SJSA1 (cell line): ENCODE measurements at places on chromosomes 11 and 22.

GRCh38 chr22:18024276-18024939 is at the start of gene MICAL3:
Gene MICAL3 (minus strand): TSS chr22:18024561. CDS start chr22:17906812, 117,749 bp downstream.
- no peaks in the 10 kb centered on the region for H3K27me3 ChIP-seq
- no peak within 1 kb of the TSS for H3K27ac ChIP-seq
- no peaks in the 10 kb centered on the region for H3K36me3 ChIP-seq
- peak; percentile 59 for DNase-seq
- H3K4me3 ChIP-seq: peak within 1 kb of the TSS; percentile 56

- no peak overlapping the region for H3K4me3 ChIP-seq
- no peaks in the 10 kb centered on the region for H3K36me3 ChIP-seq
- H3K4me1 ChIP-seq: no peaks in the 10 kb centered on the region
- DNase-seq: peak; percentile 39
Observed at GRCh38 chr11:6468712-6469495, 4.8 kb downstream of the TRIM3 start.

- no peaks in the 10 kb centered on the region for H3K27me3 ChIP-seq
- H3K27ac ChIP-seq: no peak overlapping the region
- no peaks in the 10 kb centered on the region for H3K36me3 ChIP-seq
- H3K4me3 ChIP-seq: no peak overlapping the region
- no peak for DNase-seq
- H3K4me1 ChIP-seq: no peaks in the 10 kb centered on the region
Observed at GRCh38 chr11:111344032-111344431, 35.0 kb downstream of the POU2AF1 start.

DNA sequence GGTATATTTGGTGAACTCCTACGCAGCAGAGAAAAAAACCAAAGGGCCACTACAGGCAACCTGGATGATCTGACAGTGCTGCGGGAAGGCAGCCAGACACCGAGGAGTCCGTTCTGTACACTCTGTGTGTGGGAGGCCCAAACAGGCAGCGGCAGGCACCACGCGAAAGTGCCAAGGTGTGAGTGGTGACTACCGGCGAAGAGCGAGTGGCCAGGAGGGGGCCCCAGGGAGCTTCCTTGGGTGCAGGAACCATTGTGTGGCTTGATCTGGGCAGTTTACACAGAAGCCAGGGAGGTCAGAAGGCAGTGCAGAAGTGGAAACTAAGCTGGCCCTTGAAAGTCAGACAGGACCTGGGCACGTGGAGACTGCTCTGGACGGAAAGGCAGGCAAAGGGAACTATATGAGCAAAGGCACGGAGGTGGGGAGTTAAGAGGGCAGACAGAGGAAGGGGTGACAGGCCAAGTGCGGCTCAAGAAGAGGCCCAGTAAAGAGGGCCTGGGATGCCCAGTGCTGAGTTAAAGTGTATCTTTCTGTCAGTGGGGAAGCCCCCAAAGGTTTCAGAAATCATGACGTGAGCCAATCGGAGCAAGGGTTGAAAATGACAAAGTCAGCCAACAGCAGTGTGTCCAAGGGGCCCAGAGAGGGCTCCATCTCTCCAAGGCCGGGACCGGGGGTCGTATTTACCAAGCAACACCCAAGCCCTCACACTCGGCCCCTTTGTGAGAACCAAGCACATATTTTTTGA is 10.6 kb downstream of the TMEM184B start:
- no peak overlapping the region for H3K4me3 ChIP-seq
- no peak for DNase-seq
- H3K27me3 ChIP-seq: no peaks in the 10 kb centered on the region
- peaks cover 19% of the 10 kb centered on the region for H3K4me1 ChIP-seq

DNA sequence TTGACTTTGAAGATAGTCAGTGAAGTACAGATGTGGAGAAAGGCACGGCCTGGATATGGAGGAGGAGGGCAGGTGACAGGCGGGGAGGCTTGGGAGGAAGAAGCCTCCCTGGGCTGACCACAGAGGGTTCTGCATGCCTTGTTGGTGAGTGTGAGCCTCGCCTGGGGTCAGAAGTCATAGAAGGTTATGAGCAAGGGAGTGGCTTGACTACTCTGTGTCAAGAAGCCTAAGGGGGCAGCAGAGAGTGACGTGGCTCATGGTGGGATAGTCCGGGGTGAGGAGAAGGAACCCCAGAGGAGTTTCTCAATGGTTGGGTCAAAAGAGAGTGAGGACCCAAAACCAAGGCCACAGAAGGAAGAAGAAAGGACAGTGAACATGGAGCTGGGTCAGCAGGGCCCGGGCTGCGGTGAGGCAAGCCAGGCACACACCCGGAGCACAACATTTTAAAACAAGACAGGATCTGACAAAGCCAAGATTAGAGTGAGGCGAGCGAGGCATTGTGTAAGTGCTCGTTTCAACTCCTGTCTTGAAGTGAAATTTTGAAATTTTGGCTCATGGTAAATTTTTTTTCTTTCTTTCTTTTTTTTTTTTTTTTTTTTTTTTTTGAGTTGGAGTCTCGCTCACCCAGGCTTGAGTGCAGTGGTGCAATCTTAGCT is 31.9 kb downstream of the PDGFB start:
- no peak overlapping the region for H3K4me3 ChIP-seq
- no peak for DNase-seq
- H3K36me3 ChIP-seq: no peaks in the 10 kb centered on the region

DNA sequence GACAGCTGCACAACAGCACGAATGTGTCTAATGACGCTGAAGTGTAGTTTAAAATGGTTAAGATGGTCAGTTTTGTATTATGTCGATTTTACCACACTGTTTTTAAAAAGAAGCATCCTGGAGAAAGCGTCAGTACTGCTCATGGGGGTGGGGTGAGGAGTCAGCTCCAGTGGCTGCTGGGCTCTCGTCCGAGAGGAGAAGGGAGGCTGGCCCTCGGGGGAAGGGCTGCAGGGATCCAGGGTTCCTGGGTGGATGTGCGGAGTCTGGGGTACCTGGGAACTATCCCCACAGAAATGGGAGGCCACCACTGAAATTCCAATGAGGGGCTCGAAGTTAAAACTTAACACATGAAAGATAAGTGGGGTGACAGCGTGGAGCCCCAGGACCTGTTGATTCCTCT is 11.9 kb downstream of the C11orf21 start:
- peaks cover 9% of the 10 kb centered on the region for H3K4me1 ChIP-seq
- peak; percentile 50 for DNase-seq
- H3K27me3 ChIP-seq: no peaks in the 10 kb centered on the region
- no peaks in the 10 kb centered on the region for H3K36me3 ChIP-seq
- no peak overlapping the region for H3K27ac ChIP-seq

GRCh38 chr22:49261616-49262015 is 566.1 kb downstream of the BRD1 start:
- H3K27me3 ChIP-seq: no peaks in the 10 kb centered on the region
- H3K27ac ChIP-seq: no peak overlapping the region
- no peaks in the 10 kb centered on the region for H3K4me1 ChIP-seq

DNA sequence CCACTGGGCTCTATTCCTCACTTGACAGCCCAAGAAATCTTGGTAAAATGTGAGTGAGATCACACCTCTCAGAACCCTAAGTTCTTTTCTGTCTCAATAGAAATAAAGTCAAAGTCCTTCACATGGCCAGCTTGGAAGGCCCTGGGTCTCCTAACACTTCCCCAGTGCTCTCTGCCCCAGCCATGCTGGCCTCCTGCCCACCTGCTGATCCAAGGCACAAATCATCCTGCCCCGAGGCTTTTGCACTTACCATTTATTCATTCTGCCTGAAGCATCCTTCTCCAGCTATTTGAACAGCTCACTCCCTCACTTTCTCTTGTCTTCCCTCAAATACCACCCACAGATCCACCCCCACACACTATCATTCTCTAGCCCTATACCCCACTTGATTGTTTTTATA is 26.4 kb downstream of the ISX start:
- DNase-seq: no peak
- H3K27me3 ChIP-seq: no peaks in the 10 kb centered on the region; the same call in 1 of the 2 replicates
- no peaks in the 10 kb centered on the region for H3K4me1 ChIP-seq
- no peak overlapping the region for H3K27ac ChIP-seq
- H3K36me3 ChIP-seq: no peaks in the 10 kb centered on the region

- H3K36me3 ChIP-seq: no peaks in the 10 kb centered on the region
- H3K4me3 ChIP-seq: no peak within 1 kb of the TSS
- peak; percentile 77 for DNase-seq
- peak within 1 kb of the TSS; percentile 94 for H3K27ac ChIP-seq
Observed at GRCh38 chr22:39959640-39960447, at the start of gene TMA7B. Gene TMA7B (plus strand): TSS chr22:39960397. CDS start chr22:39964375, 3,978 bp downstream.

- H3K36me3 ChIP-seq: peaks cover 31% of the 10 kb centered on the region
- H3K27me3 ChIP-seq: no peaks in the 10 kb centered on the region; the same call in 1 of the 2 replicates
- H3K27ac ChIP-seq: no peak overlapping the region
- no peak overlapping the region for H3K4me3 ChIP-seq
- peaks cover 21% of the 10 kb centered on the region for H3K4me1 ChIP-seq
Observed at GRCh38 chr22:42969348-42969975, 45.5 kb downstream of the PACSIN2 start.

GRCh38 chr11:10373929-10374328 is 69.1 kb downstream of the ADM start:
- DNase-seq: no peak
- H3K27ac ChIP-seq: no peak overlapping the region
- H3K27me3 ChIP-seq: no peaks in the 10 kb centered on the region
- H3K4me1 ChIP-seq: no peaks in the 10 kb centered on the region

GRCh38 chr11:351411-351810 is 17.9 kb upstream of the B4GALNT4 start:
- H3K4me3 ChIP-seq: no peak overlapping the region
- DNase-seq: no peak
- H3K36me3 ChIP-seq: no peaks in the 10 kb centered on the region
- H3K27ac ChIP-seq: no peak overlapping the region

DNA sequence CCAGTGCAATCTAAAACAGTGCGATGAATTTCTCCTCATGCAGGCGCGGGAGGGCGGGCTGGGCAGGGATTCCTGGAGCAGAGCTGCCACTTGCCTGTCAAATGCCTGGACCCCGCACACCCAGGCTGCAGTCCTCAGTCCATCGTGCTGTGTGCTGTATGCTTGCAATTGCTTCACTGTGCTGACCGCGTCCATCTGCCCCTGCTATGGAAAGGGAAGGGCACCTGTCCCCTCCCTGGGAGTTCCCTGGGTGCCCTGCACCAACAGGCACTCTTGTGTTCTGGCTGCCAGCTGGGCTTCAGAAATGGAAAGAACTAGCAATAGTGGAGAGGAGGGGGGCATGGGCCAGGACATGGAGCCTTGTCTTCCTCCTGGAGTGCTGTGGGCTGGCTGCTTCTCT is 185.4 kb upstream of the B3GAT1 start:
- H3K4me1 ChIP-seq: no peaks in the 10 kb centered on the region
- DNase-seq: no peak
- H3K27me3 ChIP-seq: no peaks in the 10 kb centered on the region
- H3K4me3 ChIP-seq: no peak overlapping the region
- no peaks in the 10 kb centered on the region for H3K36me3 ChIP-seq

DNA sequence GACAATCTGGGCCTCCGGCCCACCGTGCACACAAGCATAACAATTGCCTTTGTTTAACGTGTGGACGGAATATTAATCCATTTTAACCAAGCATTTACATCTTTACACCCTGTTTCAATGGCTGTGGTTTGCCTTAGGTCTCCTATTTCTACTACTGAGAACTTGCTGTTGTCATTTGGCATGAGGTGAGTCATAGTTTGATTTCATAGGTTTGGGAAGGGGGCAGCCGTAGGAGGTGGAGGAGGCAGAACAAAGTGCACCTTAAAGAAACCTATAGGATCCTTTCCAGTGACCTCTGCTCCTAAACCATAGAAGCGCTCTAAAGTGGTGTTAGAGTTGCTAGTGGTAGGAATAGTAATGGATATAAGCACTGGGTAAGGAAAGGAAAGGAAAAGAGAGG is 59.4 kb downstream of the ARHGAP42 start:
- no peak overlapping the region for H3K4me3 ChIP-seq
- H3K36me3 ChIP-seq: no peaks in the 10 kb centered on the region
- H3K27me3 ChIP-seq: no peaks in the 10 kb centered on the region
- DNase-seq: peak; percentile 17
- peaks cover 4% of the 10 kb centered on the region; the same call in 1 of the 2 replicates for H3K4me1 ChIP-seq

DNA sequence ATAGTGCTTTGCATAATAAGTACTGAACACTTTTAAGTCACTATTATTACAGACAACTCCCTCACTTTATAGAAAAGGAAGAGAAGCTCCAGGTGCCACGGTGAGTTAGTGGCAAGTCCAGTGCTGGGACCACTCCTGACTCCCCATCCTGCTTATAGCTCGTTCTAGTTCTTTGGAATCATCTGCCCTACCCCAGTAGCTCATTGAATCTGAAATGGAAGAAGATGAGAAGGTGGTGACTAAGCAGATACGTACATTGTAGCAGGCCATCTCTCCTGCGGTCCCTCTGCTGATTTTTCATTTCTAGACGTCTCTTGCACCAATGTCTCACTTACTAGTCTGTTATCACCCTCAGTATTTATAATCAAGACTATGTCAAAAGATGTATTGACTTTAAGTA is 21.6 kb downstream of the MMP20 start:
- peak overlapping the region; percentile 75 for H3K27ac ChIP-seq
- H3K36me3 ChIP-seq: no peaks in the 10 kb centered on the region
- no peak for DNase-seq
- no peak overlapping the region for H3K4me3 ChIP-seq

- H3K4me3 ChIP-seq: no peak overlapping the region
- no peaks in the 10 kb centered on the region for H3K27me3 ChIP-seq
- no peaks in the 10 kb centered on the region for H3K4me1 ChIP-seq
- H3K27ac ChIP-seq: no peak overlapping the region
- no peak for DNase-seq
Observed at GRCh38 chr11:114219559-114220349, 76.4 kb upstream of the NNMT start.

DNA sequence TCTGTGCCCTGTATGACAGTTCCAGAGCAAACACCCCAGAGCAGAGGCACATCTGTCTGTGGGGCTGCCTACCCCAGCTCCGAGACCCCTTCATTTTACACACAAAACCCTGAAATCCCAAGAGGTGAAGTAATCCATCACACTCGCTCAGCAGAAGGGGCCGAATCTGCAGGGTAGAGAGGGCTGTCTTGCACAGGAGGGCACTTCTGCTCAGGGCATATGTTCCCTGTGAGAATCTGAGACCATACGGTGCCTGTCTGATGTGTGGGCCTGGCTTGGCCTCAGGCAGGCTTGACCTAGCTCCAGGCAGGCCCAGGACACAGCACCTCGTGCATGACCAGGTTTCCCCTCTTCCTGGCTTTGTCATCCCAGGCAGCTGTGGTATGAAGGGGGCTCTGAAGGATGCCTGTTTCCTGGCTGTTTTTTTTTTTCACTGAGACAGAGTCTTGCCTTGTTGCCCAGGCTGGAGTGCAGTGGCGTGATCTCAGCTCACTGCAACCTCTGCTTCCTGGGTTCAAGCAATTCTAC is 37.2 kb downstream of the GRIK4 start:
- H3K27me3 ChIP-seq: no peaks in the 10 kb centered on the region
- no peak overlapping the region for H3K4me3 ChIP-seq
- H3K36me3 ChIP-seq: no peaks in the 10 kb centered on the region
- no peak for DNase-seq
